ENCODE measurements at places on chromosomes 7 and 10.

DNA sequence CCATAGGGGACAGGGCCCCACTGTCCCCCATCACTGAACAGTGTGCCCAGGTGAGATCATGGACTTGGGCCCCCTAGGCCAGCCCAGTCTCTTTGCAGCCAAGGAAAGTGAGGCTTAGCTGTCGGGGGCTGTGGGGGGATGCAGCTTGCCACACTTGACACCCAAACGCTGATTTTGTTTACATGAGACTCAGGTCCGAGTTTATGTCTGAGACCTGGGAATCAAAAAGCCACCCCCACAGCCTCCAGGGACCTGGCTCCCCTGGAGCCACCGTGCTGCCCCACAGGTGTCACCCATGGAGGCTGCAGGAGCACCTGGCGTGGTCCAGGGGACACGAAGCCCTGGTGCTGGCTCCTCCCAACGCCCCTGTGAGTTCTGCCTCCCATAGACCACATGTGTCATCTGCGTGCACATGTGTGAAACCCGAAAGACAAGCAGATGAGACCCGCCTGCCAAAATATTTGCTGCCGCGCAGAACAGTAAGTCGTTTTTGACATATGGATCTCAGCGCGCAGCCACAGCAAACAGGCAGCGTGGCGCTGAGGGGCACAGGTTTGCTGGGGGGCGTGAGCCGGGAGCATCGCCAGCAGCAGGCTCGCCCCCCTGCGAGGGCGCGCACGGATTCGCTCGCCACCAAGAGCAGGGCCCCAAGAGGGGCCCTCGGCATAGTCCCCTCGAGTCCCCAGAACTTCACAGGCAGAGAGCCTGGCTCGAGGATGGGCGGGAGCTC, 112.3 kb downstream of the LHPP start:
- DNase-seq: no peak

DNA sequence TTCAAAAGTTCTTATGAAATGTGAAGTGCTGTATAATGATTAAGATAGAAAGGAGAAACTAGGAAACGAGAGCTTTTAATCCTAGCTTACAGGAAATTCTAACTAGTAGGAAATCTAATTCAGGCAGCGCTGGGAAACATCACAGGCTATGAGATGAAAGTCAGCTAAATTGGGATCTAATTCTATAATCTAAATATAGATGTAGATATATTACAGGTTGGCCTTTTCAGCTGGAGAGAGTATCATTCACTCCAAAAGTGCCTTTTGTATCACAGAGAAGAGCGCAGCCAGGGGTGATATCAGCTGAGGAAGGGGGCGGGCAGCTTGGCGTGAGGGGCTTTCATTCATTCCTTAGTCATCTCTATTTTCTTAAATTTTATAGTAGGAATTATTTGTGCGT, 157.0 kb downstream of the CUX1 start:
- DNase-seq: no peak

DNA sequence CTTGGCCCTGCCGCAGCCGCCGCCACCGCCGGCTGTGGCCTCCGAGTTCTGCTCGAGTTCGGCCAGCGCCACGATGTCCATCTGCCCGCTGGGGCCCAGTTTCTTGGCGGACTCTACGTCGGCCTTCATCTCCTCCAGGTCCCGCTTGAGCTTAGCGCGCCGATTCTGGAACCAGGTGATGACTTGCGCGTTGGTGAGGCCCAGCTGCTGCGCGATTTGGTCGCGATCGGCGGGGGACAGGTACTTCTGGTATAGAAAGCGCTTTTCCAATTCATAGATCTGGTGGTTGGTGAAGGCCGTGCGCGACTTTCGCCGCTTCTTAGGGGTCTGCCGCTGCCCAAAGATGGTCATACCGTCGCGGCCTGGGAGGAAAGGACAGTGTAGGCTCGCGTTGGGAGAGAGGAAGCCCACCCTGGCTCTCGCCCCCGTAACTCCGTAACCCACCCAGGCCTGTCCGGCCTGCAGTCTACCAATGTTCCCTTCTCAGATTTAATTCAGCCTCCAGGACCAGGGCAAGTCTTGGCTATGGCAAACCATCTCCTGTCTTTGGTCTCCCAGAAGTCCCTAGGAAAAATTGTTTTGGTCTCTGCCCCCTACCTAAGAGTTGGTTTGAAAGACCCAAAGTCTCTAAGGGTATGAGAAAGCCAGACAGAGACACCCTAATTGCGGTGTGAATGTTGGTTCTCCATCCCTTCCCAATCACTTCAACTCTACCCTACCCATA, 1.7 kb downstream of the LBX1 start:
- no peak for DNase-seq

DNA sequence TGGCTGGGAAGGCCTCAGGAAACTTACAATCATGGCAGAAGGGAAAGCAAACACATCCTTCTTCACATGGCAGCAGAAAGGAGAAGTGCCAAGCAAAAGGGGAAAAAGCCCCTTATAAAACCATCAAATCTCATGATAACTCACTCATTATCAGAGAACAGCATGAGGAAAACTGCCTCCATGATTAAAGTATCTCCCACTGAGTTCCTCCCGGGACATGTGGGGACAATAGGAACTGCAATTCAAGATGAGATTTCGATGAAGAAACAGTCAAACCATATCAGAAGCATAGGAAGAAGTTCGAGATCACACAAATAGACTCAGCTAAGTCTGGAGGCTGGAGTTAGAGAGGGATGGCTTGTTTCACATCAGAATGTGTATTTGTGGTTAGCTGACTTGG, 869.4 kb upstream of the PHF14 start:
- no peak for DNase-seq

DNA sequence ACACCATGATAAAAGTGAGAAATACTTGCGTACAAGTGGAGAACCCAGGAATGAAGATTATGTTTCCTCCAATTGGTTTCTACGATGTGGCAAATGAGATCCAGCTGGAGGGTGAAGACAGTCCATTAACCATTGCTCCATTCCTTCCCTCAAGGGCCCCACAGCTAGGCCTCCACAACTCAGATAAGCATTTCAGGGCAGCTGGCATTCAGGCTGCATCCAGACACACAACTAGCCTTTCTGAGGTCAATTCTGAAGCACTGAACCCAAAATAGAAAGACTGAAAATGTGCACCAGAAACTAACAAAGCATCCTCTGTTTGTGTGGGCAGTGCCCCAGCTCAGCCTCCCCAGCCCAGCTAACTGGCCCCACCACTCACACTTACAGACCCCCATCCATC, 94.8 kb downstream of the GSAP start:
- DNase-seq: no peak

- no peak for DNase-seq
Measured at GRCh38 chr10:72285972-72286521, 12.3 kb downstream of the DDIT4 start.
